Islet precursor cell (in vitro differentiated cells): ENCODE measurements at places on chromosomes 3 and 15.
A peak's percentile ranks its signal among the peaks of the same experiment; 100 is the strongest.

- peak; percentile 99 for DNase-seq
These were observed at the start of gene THBS1 for GRCh38 chr15:39580485-39581241. Gene THBS1, plus strand, starts transcription at chr15:39581079. Its CDS starts 779 bp downstream, at chr15:39581858.

GRCh38 chr3:21100656-21101359 lies 650.2 kb downstream of the ZNF385D start:
- DNase-seq: no peak

DNA sequence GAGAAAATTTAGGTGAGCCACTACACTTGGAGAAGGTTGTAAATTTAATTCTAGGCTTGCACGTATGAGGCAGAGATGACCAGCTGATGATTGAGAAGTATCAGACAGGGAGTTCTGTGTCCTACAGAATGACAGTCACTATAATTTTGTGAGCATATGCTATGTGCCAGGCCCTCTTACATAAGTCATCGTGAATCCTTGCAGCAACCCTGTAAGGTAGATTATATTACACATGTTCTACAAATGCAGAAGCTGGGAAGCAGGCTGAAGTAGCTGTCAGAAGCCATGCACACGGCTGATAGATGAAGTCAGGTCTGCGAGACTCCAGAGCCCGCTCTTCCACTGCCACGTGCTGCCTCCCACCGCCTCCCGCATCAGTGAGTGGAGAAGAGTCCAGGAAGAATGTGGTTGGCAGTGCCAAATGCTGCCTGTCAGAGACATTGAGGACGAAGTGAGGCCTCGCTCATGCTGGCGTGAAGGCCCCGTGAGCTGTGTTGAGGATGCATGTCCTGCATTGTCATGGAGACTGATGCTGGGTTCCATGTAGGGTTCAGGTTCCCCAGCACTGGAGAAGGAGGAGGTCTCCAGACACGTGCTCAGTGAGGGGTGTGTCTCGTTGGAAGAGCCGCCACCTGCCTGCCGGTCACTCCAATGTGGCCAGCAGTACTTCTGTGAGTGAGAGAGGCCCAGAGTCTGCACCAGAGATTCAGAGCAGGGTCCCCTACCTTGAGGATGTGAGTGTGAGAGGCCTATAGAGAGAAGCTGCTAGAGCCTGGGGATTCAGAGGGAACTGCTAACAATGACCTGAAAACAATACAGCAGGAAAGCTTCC lies 123.3 kb upstream of the PLXNA1 start:
- no peak for DNase-seq

DNA sequence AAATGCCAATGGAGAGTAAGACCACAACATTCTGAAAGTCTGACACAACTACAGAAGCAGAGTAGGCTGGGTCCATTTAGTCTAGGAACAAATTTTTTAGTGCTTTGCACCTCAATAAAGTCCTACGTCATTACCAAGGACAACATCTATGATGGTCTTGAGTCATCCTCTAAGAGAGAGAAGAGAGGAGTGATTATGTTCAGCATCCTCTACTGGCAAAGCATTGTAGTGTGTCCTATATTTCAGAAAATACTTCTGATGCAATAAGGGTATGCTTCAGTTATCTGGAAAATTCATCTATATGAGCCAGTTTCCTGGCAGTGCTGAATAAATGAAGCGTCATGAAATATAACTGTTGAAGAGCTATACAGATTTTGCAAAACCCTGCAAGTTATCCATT lies 95.6 kb downstream of the P2RY1 start:
- DNase-seq: no peak

DNA sequence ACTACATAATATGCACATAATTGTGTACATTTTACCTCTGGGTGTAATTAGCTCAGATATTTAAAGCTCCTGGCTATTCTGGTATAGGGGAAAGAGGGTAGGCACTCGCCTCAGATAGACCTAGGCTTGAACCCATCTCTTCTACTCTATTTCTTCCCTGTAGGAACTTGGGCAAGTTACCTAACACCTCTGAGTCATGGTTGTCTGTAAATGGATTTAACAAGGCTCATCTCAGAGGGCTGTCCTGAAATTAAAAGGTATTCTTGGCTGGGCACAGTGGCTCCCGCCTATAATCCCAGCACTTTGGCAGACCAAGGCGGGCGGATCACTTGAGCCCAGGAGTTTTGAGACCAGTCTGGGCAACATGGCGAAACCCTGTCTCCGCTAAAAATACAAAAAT lies 30.7 kb downstream of the NANOGP8 start:
- no peak for DNase-seq

DNA sequence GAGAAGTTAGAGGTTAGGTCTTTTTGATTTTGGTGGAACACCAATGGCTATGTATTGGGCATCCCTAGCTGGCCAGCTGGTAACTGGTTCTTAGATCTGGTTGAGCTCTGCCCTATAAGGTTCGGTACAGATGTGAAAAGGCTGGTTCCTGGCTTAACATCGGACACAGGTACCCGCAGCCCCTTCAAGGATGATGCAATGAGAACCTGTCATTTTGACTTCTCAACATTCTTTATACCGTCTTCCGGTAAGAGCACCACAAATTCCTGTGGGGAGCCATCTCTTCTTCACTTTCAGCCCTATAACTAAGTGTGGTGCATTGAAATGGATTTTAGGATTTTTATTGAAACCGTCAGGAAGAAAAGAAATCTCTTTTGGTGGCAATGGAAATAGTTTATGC lies 222.8 kb downstream of the ADAMTS9 start:
- no peak for DNase-seq

DNA sequence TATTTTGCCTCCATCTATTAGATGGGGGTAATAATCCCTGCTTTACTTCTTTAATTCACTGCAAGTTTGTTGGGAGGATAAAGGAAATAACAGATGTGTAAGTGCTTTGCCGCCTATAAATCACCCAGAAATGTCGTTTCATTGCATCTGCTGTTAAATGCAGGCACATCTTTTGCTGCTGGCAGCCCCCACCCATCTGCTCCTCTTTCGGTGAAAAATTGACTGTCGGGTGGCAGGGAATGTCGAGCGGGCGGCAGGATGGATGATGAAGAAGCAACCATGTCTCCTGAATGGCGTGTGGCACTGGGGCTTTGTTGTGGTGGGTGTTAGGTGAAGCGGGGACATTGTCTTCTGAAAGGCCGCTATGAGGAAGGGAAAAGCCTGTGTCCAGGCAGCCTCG lies 543 bp upstream of the REC114 start:
- DNase-seq: no peak

DNA sequence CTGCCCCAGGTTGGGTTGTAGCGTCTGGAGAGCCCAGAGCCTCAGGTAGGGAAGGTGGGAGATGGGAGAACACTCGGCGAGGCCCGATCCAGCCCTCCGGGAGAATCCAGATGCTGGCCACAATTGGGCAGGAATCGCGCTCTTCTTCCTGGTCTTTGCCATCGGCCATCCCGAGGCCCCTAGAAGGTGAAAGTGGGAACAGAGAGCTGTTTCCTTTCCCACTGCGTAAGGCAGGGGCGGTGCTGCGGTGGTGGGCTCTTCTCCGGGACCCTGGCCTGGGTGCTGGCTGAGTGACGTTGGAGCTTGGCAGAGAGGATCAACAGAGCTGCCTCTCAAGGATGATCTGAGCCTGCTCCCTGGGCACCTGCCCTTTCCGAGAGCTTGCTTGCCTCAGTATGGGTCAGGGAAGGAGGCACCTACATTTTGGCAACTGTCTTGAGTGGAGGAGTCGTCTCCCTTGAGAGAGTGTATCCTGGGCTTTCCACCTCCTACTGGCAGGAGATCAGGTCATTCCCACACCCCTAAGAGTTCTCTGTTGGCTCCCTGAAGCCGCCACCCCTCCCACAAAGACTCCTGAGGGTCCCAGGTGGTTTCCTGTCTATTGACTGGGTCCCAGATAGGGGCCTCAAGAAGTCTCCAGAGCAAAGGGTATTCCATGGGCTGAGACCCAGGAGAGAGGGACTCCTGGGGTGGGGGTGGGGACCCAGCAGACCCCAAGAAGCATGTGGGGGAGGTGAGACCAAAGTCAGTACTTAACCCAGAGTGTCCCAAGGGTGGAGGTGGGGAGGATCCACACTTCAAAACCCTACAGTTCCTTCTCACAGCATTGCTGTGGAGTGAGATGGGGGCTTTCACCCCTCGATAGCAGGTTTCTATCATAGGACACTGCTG lies 1.6 kb downstream of the C15orf39 start:
- DNase-seq: no peak

DNA sequence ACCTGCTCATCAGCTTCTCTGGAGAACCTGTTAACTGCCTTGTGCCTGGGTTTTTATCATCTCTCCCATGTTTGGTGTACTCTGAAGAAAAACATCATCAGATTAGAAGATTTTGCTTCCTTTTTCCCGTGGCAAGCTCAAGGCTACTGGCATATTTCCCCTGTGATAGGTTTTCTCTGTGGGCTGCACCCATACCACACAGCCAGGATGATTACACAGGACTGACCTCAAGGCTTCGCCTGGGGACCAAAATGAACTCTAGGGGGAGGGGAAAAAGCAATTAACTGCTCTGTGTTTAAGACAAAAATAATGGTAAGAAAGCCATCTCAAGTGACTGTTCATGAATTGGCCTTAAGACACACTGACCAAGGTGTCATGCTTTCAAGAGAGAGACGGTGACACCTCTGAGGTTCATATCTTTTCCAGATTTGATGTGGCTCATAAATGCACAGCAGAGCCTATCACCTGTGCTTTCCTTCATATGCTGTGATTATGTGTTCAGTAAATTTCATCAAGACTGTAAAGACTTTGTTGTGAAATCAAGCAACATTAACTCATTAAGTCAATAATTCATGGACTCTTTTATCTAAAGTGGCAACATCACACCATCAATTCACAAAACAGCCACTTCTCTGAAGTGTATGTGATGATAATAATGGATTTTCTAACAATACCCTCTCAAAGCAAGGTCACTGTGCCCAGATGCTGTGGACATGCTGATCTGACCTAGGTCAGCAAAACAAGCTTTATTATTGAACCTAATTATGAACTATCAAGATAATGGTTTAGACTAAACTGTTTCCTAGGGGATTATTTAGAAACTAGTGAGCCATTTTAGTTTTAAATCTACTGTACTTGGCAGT lies 427.9 kb downstream of the WDR72 start:
- no peak for DNase-seq

DNA sequence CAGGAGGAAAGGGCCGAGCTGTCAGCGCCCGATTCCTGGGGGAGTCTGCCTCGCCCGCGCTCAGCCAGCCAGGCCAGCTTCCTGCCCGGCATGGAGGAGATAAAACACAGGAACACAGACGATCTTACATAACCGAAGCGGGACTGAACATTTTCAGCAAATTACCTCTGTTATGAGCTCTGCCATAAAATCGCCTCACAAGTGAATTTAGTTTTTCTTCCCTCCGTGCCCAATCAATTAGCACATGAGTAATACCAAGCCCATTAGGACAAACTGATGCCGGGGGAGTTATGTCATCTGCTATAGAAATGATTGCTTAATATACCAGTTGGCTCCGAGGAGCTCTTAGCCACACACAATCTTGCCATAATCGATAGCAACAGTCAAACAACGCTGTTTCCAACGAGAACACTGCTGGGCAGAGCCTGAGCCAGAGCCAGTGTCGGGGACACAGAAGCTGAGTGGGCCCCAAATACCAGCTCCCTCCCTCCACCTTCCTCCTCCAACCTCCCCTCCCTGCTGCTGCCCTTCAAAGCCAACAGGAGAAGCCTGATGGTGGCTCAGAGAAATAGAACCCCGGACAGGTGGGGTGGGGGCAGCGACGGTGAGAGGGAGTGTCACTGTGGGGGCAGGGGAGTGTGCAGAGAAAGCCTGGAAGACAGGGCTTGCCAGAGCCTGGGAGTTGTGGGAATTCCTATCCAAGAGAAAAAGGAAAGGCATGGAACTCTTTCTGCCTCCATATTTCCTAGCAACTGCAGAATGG lies 279.4 kb upstream of the TLE3 start:
- peak; percentile 82 for DNase-seq

- peak; percentile 83 for DNase-seq
These were observed 757 bp upstream of the DIPK2A start for GRCh38 chr3:143970773-143971358.

DNA sequence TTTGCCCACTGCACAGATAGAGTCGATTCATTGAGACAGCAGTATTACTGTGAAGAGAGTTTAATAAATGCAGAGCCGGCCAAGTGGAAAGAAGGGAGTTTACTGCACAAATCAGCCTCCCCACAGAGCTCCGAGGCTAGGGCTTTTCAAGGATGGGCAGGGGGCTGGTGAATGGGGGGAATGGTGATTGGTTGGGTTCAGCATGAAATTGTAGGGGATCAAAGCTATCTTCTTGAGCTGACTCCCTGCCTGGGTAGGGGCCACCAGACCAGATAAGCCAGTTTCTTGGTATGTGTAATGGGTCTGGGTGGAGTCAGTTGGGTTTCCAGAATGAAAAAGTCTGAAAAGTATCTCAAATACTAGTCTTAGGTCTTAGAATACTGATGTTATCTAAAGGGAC lies 66.6 kb downstream of the SYNPR start:
- peak; percentile 91 for DNase-seq

DNA sequence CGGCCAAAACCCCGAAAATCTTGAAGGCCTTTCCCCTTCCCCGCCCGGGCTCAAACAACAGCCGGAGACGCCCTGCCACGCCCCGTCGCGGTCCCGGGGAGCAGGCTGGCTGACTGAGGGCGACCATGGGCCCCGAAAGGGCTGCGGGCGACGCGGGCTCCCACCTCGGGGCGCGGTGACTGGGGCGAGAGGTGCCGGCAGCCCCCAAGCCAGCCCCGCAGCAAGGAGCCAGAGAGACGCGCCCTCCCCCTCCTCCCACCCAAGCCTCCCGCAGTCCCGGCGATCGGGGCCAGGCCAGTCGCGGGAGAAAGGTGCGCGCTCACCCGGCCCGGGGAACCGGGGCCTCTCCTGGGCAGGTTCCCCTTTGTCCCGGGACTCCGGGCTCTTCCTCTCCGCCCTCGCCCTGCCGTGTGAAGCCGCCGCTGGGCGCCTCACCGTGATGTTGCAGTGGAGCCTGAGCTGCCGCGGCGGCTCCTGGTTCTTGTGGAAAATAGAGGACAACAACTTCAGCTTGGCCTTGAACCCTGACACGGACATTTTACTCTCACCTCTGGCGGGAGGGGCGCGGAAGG lies 30.6 kb upstream of the ZSCAN2 start:
- DNase-seq: no peak

DNA sequence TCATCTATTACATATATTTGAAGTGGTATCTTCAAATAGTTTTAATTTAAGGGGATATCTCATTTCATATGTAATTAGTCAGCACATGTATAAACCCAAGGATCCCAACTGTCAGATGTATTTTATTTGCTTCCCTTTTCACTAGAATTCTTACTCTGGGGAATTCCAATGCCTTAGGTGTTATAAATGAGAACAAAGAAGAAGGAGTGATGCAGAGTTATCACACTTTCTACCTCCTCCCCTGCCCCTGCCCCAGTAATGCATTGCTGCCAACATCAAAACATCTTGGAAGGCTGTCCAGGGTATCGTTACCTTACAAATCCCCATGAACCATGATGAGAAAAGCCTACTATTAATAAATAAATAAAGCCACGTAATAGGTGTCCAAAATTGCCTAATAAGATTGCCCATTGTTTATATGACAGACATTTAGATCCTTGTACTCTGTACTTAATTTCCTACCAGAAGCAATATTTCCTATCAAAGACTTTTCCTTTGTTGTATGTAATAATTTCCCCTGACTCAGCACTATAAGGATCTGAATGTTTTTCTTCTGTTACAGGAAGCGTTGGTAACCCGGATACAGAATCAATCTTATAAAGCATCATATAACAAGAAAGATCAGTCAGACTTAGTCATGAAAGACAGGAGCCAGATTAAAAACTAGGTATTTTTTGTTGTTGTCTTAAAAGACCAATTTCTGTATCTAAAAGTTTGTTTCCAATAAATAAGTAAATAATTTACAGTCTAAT lies 38.8 kb downstream of the CBLB start:
- DNase-seq: no peak

- DNase-seq: no peak
These were observed 71.5 kb downstream of the SSR3 start for GRCh38 chr3:156483426-156483825.
